AG09319 (cell line): ENCODE measurements at places on chromosomes 6 and 20.

GRCh38 chr6:69584913-69585729 lies 211.7 kb downstream of the LMBRD1 start:
- DNase-seq = no peak

- DNase-seq = no peak
Measured at GRCh38 chr20:9093218-9093957, 24.5 kb downstream of the PLCB4 start.

DNA sequence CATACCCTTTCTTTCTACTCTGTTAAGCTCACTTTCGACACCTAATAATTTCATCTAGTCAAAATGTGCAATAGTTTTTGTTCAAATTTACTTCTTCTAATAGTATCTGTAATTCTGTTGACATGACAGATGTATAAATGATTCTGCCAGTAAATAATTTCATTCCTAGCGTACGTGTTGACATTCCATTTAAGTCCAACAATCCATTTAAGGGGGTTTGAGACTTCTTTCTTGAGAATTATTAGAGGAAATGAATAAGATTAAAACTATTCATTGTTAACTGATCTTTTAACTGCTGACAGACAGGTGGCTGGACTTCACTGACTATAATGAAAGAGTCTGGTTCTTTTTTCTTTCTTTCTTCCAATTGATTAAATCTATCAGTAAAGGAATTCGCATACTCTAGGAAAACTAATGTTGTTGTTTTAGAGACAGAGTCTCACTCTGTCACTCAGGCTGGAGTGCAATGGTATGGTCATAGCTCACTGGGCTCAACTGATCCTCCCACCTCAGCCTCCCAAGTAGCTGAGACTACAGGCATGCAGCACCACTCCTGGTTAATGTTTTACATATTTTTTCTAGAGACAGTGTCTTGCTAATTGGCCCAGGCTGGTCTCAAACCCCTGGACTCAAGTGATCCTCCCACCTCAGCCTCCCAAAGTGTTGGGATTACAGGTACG lies 55.9 kb downstream of the MAP3K5 start:
- DNase-seq = no peak

- DNase-seq = no peak
Measured at GRCh38 chr6:76250666-76251065, 178.2 kb upstream of the IMPG1 start.

DNA sequence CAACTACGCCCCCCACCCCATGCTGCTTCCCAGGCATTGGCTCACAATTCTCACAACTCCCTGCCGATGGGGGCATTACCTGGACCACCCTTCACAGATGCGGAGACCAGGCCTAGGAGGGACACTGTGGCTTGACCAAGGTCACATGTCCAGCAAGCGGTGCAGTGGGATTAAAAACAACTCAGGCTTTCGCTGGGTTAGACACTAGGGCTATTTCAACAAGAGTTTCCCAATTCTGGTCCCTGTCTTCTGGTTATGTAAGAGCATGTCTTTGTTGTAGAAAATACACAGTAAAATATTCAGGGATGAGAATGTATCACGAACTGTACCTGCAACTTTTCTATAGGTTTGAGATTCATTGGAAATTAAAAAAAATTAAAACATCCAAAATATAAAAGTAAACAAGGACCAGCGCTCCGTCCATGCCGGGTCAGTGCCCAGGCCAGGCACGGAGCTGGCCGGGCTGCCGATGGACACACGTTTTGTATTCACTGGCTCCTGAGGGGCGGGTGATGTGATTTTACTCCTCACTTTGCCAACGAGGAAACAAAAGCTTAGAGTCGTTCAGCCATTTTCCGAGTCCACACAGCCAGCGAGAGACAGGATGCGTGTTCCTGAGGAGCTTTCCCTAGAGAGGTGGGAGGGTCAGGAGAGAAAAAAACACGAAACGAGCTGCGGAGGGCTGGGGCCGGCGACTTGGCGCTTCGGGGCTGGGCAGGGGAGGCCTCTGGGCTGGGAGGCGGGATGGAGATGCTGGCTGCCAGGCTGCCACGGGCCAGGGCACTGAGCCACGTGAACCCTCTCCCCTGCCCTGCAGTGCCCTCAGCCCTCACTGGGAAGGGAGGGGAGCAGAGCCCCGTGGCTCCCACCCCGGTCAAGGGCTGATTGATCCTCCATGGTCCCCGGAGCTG lies 17.1 kb upstream of the VSTM2L start:
- DNase-seq = no peak

- no peak for DNase-seq
Measured at GRCh38 chr6:27049863-27050781, 197.4 kb upstream of the PRSS16 start.

- no peak for DNase-seq
Measured at GRCh38 chr6:45569210-45569945, 191.6 kb upstream of the SUPT3H start.

DNA sequence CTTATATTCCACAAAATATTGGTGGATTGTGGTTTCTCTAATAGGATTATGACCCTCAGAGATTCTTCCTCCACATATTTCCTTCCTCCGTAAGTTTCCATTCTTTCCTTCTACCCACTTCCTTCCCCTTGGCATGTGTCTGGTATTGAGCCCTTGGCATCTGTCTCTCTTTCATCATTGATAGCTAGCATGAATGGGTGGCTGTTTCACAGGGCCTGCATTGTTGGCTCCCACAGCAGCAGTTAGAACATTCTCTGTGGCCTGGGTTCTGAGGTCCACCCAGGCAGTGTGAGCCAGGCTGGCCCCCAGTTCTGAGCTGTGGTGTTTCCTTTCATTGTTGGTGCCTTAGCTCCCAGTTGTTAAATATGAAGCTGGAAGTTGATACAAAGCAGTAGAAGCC lies 125.3 kb downstream of the ANKS1A start:
- DNase-seq = no peak

DNA sequence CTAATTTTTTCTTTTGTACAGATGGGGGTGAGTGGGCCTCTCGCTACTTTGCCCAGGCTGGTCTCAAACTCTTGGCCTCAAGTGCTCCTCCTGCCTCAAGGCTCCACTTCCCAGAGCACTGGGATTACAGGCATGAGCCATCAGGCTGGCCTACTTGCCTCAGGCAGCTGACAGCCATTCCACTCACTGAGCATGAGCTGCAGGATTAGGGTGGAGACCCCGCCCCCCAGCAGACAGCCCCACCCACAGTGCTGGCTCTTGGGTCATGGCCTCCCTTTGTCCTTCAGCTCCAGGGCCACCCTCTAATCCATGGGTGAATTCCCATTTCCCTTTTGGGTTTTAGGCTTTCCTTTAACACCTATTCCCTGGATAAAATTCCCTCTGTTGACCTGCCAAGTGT lies 82.1 kb downstream of the BFSP1 start:
- no peak for DNase-seq

GRCh38 chr20:34703424-34704176 lies 544 bp upstream of the TP53INP2 start:
- no peak for DNase-seq

DNA sequence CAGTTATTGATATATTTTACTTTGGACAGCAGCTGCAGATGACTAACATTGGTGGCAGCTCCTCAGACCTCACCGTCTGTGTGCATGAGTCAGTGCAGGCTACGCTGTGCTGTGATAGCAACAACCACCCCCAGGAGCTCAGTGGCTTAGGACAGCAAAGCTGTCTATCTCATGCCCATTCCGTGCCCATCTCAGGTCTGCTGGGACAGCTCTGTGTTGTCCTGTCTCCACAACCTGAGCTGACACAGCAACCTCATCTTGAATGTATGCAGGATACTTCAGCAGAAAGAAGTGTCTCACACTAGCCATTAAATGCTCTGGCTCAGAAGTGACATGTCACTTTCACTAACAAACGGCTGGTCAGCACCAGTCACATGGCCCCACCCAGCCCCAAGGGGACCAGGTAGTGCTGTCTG lies 47.7 kb downstream of the BANF2 start:
- peak; percentile 40 for DNase-seq

GRCh38 chr20:42018979-42019378 lies 400.8 kb upstream of the CHD6 start:
- DNase-seq = no peak

DNA sequence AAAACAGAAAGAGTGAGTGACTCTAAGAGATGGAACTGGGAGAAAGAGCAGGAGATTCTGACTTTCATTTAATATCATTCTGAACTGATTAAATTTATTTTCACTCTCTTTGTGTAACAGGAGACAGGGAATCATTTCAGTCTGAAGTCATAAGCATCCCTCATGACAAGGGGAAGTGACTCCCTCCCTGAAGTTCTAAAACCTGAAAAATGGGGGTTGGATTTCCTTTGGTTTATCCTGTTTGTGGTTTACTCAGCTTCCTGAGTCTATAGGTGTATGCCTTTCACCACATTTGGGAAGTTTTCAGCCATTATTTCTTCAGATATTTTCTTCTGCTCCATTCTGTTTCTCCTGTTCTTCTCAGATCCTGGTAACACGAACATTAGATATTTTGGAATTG lies 3.4 kb upstream of the FKBP1A start:
- DNase-seq = no peak

DNA sequence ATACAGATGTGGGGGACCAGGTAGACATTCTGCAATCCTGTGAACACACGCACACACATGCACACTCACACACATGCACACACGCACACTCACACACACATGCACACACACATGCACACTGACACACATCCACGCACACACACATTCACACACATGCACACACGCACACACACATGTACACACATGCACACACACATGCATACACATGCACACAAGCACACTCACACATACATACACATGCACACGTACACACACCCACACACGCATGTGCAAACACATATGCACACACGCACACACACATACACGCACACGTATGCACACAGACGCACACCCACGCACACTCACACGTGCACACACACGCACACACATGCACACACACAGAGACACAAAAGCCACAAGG lies 14.3 kb upstream of the GGTLC1 start:
- no peak for DNase-seq

DNA sequence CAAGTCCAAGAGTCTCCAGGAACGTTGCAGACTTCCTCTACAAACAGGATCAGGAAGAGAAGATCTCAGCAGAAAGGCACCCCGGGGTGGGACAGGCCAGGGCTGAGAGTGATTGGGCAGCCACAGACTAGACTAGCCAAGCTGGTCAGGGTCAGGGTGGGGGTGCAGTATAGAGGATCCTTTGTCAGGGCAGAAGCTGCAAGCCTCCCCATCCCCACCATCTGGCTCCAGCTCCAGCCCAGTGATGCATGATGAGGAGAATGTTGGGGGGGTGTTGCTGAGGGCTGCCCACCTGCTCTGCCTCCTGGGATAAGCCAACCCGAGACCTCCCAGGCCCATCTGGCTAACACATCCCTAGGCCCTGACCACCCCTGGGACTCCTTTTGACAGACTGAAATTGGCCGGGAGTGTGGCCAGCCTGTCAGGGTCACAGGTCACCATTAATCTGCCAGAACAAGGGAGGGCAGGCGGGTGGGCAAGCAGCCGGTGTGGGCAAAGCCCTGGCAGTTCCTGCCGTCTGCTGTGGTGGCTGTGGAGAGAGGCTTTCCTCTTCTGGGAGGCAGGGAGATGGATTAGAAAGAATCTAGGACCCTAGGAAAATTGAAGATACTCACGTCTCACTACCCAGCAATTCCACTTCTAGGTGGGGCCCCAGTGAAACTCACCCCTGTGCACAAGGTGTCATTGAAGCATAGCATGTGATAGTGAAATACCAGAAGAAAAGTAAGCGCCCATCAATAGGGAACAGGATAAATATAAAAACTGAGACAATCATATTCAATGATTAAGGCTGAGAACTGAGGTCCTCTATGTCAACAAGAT lies 22.1 kb upstream of the SNTA1 start:
- no peak for DNase-seq

GRCh38 chr20:38115205-38115604 lies 49.9 kb downstream of the TGM2 start:
- DNase-seq = no peak

DNA sequence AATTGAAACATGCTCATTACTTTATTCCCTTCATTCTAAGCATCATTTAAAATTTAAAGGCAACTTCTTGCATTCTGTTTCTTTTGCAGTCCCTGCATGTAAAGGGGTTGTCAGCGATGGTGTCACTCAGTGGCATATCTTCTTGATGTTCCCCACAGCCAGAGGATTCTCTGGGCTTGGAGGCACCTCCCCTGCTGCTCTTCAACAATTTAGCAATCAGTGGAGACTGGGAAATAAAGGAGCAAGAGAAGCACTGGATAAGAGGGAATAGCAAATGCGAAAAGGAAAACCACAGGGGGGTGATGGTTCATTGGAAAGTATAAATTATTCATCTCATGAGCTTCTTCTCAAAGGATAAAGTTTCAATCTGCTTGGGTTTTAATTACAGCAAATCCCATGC lies 30.7 kb upstream of the MC3R start:
- no peak for DNase-seq

DNA sequence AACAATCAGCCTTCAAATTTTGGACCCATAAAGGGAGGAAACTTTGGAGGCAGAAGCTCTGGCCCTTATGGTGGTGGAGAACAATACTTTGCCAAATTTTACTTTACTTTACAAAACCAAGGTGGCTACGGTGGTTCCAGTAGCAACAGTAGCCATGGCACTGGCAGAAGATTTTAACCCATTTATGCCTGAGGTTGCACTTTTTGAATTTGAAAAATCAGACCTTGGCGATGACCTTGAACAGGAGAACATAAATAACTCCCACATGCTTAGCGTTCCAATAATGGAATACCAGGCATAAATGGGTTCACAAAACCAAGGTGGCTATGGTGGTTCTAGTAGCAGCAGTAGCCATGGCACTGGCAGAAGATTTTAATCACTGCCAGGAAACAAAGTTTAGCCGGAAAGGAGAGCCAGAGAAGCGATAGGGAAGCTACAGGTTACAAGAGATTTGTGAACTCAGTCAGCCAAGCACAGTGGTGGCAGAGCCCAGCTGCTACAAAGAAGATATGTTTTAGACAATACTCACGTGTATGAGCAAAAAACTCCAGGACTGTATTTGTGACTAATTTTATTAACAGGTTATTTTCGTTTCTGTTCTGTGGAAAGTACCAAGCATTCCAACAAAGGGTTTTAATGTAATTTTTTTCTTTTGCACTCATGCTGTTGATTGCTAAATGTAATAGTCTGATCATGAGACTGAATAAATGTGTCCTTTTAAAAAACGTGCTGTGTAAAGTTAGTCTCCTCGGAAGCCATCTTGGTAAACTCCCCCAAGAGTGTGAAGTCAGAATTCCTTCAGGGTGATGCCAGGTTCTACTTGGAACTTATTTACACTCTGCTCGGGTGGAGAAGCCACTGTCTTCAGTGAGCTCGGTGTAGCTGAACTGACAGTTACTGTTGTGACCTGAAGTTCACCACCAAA lies 6.7 kb downstream of the SFT2D1 start:
- DNase-seq = no peak

DNA sequence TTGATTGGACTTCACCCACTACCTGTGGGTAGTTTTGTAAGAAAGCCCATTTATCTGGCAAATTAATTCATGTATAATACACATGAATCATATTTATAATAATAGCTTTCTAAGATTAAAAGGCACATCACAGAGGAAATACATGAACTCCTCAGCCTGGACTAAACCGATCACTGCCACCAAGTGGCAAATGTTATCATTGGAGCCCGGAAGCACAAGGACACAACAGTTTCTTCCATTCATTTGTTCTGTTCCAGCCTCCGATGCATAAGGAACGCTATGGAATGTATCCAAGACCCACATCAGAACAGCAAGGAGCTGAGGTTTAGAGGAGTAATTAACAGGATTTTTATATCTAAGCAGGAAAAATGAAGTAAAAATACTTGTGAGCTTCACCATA lies 13.9 kb upstream of the IPCEF1 start:
- DNase-seq = peak; percentile 19
